H1 (cell line): ENCODE measurements at places on chromosomes 6 and 20.

GRCh38 chr6:113416170-113416569 is 441.0 kb upstream of the MARCKS start:
- DNase-seq: no peak

DNA sequence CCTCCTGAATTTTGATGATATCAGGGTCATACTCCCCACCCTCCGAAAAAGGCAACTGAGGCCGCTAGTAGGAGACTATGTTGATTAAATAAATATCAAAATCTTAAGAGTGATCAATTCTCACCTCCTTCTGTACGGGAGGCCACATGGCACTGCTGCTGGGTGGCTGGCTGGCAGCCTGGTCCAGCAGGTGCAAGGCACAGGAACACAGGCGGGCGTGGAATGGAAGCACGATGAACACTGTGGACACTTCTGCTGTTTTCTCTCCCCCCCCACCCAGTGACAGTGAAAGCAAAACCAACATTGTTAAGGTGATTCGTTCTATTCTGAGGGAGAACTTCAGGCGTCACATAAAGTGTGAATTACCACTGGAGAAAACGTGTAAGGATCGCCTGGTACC is 9.7 kb upstream of the CLDN20 start:
- peak; percentile 24 for DNase-seq

DNA sequence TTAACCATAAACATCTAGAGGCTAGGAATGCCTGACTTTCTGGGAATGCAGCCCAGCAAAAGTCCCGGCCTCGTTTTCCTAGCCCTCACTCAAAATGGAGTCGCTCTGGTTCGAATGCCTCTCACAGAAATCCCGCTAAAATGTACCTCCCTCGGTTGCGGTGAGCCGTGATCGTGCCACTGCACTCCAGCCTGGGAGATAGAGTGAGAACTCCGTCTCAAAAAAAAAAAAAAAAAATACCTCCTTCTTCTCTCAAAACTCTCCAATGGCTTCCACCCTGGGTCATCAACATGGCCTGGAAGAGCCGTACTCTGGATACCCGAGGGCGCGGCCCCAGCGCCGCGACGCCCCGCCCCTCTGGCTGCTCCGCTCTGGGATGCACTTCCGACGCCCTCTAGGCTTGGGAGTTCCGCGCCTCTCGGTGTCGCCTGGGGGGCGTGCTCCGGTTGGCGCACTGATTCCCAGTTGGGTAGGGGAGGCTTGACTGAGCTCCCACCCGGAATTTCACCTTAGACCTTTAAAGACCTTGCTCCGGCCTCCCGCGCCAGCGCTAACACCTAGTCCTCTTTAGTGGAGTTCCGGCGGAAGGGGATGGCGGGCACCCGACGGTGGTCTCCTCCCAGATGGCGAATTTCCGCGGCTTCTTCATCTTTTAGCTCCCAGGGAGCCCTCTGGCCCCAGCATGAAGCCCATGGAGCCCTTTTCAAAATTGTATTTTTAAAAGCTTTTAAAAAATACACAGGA is 12.3 kb downstream of the HMGN4 start:
- DNase-seq: peak; percentile 89

DNA sequence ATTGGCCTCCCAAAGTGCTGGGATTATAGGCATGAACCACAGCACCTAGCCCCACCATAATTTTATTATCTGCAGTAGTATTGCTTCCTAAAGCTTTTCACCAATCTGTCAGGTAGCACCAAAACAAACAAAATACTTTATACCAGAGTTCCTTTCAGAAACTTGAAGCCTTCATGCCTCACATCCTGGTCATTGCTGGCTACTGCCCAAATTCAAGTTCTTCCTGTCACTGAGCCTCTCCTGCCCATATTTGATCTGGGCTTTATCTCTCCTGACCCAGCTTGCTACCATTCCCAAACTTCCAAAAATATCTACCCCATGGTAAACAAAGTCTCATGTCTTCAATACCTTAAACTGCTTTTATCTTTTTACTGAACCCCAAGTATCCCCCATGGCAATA is 34.9 kb upstream of the DST start:
- no peak for DNase-seq
